ENCODE measurements at places on chromosomes 13 and 19. TPM values are rescaled to one million over a fixed set of nuclear protein-coding genes. Genes with fewer than 3 reads are reported as not detected.

Gene CEACAM16
- total RNA-seq, result not detected

Gene LILRB5
- 1.2 TPM for total RNA-seq

Gene SIGLEC12
- not detected for total RNA-seq

Gene DACT3
- 3.3 TPM for total RNA-seq

Gene MEX3D
- 53.2 TPM for total RNA-seq

Gene RFPL4AL1
- not detected for total RNA-seq

Gene USE1
- 31.9 TPM for total RNA-seq

Gene PTGER1
- total RNA-seq, result not detected

Measured in motor neuron (in vitro differentiated cells).